Activated naive CD8-positive, alpha-beta T cell treated with anti-CD3 and anti-CD28 coated beads for 36 hours (primary cell): ENCODE measurements at places on chromosomes 3 and 15. TPM values are rescaled to one million over a fixed set of nuclear protein-coding genes. Genes with fewer than 3 reads are reported as not detected.

Gene RARB
- total RNA-seq: not detected

Gene SNTN
- total RNA-seq: not detected

Gene C15orf62
- total RNA-seq: 0.50 TPM

Gene C3orf20
- total RNA-seq: 0.14 TPM

Gene FILIP1L
- total RNA-seq: 0.35 TPM

GRCh38 chr3:190132371-190132770 is 11.7 kb upstream of the P3H2 start:
- H3K4me1 ChIP-seq: no peaks in the 10 kb centered on the region
- peaks cover 33% of the 10 kb centered on the region for H3K27me3 ChIP-seq
- H3K27ac ChIP-seq: no peak overlapping the region
- DNase-seq: no peak
- H3K4me3 ChIP-seq: no peak overlapping the region

DNA sequence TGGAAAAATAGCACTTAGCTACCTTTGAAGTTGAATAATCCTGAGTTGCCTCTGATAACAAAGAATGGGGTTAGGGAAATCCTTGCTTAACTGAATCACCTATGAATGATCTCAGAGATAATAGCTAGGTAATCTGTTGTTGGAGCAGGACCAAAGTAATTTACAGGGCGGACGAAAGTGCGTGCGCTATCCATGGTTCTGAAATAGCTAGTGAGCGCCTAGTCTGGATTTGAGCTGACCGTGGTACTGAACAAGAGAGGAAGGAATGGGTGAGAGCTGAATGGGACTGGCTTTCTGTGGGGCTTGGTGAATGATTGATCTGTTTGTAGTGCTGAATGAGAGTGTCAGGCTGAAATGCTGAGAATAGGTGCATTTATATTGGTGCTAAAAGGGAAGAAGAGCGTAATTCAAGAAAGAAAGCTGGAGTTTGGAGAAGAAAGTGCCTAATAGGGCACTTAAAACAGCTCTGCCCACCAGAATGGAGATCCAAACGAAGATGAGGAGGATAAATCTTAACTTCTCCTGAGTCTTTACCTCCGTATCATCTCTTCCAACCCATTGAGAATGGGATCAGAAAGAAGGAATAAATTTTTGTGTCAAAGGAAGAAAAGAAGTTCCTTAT is 10.1 kb downstream of the SCN10A start:
- H3K27ac ChIP-seq: no peak overlapping the region
- peak; percentile 35 for DNase-seq
- H3K36me3 ChIP-seq: no peaks in the 10 kb centered on the region

- peaks cover 14% of the 10 kb centered on the region for H3K36me3 ChIP-seq
- DNase-seq: no peak
- peak overlapping the region; percentile 25 for H3K4me3 ChIP-seq
Observed at GRCh38 chr3:48688737-48689075, 3.0 kb upstream of the NCKIPSD start.

- DNase-seq: no peak
- no peak overlapping the region for H3K4me3 ChIP-seq
- no peaks in the 10 kb centered on the region for H3K4me1 ChIP-seq
- no peak overlapping the region for H3K27ac ChIP-seq
- H3K27me3 ChIP-seq: peaks cover 3% of the 10 kb centered on the region
Observed at GRCh38 chr15:62896969-62897486, 145.5 kb upstream of the TPM1 start.

- no peak overlapping the region for H3K27ac ChIP-seq
- no peaks in the 10 kb centered on the region for H3K27me3 ChIP-seq
- H3K4me1 ChIP-seq: peaks cover 6% of the 10 kb centered on the region
Observed at GRCh38 chr15:65189102-65189740, 4.1 kb upstream of the CLPX start.

DNA sequence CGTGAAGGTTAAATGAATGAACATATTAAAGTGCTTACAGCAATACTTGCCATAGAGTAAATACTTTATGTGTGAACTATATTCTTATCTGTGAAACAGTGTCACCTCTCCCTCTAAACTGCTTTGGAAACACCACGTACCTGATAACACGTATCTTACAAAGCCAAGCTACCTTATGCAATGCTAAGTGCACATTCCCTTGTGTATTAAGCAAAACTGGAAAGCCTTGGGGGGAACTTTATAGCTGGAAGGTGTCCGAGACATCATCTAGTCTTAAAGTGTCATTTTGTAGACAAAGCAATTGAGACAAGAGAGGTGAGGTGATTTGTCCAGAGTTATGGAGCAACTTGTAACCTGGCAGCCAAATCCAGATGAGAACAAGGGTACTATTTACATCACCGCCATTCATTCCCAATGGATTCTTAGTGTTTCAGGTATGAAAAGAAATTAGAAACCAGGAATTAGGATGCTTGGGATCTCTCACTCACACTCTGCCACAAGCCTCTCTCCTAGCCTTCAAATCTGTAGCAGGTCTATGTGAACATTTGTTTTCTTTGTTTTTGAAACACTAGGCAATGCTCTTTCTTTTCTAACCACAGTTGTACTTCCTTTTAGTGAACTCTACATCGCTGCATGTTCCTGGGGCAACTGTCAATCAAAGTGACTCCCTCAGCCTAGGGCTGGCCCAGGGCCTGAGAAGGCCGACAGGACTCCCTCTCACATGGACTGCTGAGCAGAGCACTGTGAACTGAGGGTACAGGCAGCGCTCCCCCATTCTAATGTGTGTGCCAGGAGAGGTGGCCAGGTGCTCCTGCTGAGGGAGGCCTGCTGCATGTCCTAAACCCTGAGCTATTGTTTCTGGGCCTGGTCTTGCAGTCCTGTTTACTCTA is 13.9 kb upstream of the MGLL start:
- no peak overlapping the region for H3K27ac ChIP-seq
- peaks cover 10% of the 10 kb centered on the region for H3K27me3 ChIP-seq
- no peaks in the 10 kb centered on the region for H3K4me1 ChIP-seq
- H3K4me3 ChIP-seq: no peak overlapping the region
- no peak for DNase-seq
- H3K36me3 ChIP-seq: no peaks in the 10 kb centered on the region

- H3K36me3 ChIP-seq: no peaks in the 10 kb centered on the region
- H3K4me3 ChIP-seq: no peak overlapping the region
- peak; percentile 40 for DNase-seq
- H3K27ac ChIP-seq: no peak overlapping the region
- H3K4me1 ChIP-seq: peaks cover 6% of the 10 kb centered on the region
Observed at GRCh38 chr3:108477511-108478147, 32.8 kb downstream of the MYH15 start.

DNA sequence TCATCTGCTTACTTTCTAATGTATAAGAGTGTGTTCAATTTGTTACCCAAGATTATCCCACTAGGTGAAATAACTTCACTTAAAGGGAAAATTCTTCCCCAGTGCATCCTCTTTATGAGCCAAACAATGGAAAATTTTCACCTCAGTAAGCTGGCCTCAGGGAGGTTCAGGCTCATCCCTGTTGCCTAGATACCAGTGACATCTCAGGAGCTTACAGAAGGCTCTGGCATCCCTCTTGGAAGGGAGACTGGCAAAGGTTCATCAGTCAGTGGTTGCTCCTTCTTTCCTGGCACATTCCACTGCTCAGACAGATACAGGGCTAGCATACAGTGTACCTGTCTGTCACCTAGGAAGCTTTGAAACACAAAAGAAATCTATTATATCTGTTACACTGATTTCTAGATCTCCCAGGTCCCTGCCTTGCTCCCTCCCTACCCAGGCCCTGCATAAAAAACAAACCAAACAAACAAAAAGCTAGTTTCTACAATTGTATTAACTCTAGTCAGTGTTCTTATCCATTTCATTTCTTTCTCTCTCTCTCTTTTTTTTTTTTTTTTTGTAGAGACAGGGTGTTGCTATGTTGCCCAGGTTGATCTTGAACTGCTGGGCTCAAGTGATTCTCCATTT is 1.7 kb downstream of the IP6K2 start:
- peaks cover 41% of the 10 kb centered on the region for H3K4me1 ChIP-seq
- H3K27ac ChIP-seq: peak overlapping the region; percentile 57
- peaks cover 18% of the 10 kb centered on the region for H3K36me3 ChIP-seq
- no peak for DNase-seq
- no peaks in the 10 kb centered on the region for H3K27me3 ChIP-seq

GRCh38 chr3:61858054-61858453 is 296.7 kb downstream of the PTPRG start:
- H3K4me1 ChIP-seq: no peaks in the 10 kb centered on the region
- H3K4me3 ChIP-seq: no peak overlapping the region
- H3K36me3 ChIP-seq: no peaks in the 10 kb centered on the region
- no peak overlapping the region for H3K27ac ChIP-seq

DNA sequence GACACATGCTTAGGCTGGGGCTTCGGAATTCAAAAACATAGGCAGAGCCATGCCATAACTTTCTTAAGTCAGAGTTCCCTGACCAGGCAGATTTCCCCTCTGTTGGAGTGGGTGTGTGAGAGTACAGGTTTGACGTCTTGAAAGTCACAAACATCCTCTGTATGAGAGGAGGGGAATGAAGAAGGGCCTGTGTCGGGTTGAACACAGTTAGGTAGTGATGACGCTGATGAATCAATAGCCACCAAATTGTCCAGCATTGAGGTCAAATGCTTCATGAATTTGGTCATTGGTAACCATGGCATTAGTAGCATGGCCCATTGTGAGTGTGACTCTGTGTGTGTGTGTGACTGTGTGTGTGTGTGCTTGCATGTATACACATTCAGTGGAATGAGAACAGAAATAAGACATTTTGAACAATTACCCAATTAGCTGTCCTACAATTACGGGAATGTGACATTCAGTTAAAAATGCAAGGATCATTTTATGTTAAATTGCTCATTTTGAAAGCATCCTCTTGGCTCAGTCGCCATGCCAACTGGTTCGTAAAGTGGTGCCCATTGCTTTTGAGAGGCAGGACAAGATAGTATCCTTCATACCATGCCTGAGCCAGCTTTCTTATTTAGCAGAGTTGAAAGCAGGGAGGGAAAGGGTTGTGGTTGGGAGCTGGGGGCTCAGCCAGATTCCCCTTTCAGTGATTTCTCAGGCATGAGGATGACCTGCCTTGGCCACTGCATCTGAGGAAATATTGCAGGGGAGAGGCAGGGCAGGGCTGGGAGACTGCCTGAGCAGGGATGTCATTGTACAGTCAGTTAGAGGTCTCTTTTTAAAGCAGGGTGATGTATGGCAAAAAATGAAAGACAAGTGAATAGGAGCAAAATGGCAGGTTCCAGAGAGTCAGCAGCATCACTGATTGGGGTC is 35.4 kb downstream of the RBP2 start:
- no peak for DNase-seq
- H3K4me3 ChIP-seq: no peak overlapping the region
- H3K36me3 ChIP-seq: no peaks in the 10 kb centered on the region
- no peaks in the 10 kb centered on the region for H3K4me1 ChIP-seq
- no peak overlapping the region for H3K27ac ChIP-seq
- no peaks in the 10 kb centered on the region for H3K27me3 ChIP-seq

GRCh38 chr3:54900838-54901591 is 26.8 kb downstream of the LRTM1 start:
- H3K4me3 ChIP-seq: no peak overlapping the region
- no peak for DNase-seq
- H3K27me3 ChIP-seq: no peaks in the 10 kb centered on the region
- no peaks in the 10 kb centered on the region for H3K36me3 ChIP-seq
- H3K27ac ChIP-seq: no peak overlapping the region
- H3K4me1 ChIP-seq: no peaks in the 10 kb centered on the region

DNA sequence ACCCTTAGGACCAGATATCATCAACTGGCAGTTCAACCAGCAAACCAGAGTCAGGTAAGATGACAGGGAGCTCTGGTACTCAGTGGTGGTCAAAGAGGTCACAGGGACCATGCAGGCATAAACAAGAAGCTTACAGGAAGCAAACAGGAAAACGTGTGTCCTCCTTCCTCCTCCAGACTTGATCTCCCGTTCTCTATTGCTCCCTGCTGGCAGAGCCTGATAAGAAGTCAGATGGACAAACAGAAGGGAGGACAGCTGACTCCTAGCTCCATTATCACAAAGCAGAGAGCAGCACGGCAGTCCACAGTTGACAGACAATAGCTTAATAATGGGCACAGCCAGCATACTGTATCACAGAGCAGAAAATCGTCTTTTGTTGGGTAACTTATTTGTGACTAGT is 156.5 kb upstream of the SLC2A2 start:
- H3K4me3 ChIP-seq: no peak overlapping the region
- H3K36me3 ChIP-seq: peaks cover 20% of the 10 kb centered on the region

GRCh38 chr3:87268646-87269211 is 7.7 kb downstream of the POU1F1 start:
- H3K27me3 ChIP-seq: peaks cover 3% of the 10 kb centered on the region
- no peak overlapping the region for H3K4me3 ChIP-seq
- no peaks in the 10 kb centered on the region for H3K36me3 ChIP-seq
- peaks cover 35% of the 10 kb centered on the region for H3K4me1 ChIP-seq

- no peak for DNase-seq
- H3K36me3 ChIP-seq: no peaks in the 10 kb centered on the region
- no peaks in the 10 kb centered on the region for H3K4me1 ChIP-seq
- no peak overlapping the region for H3K4me3 ChIP-seq
Observed at GRCh38 chr3:933326-933725, 159.5 kb upstream of the CNTN6 start.

- peaks cover 4% of the 10 kb centered on the region for H3K4me1 ChIP-seq
- H3K4me3 ChIP-seq: no peak overlapping the region
- H3K27me3 ChIP-seq: no peaks in the 10 kb centered on the region
- H3K27ac ChIP-seq: no peak overlapping the region
Observed at GRCh38 chr3:47104259-47104658, 59.7 kb downstream of the SETD2 start.
